G401 (cell line): ENCODE measurements at places on chromosomes 16 and 17.

GRCh38 chr16:54940279-54940604, 9.6 kb downstream of the IRX5 start:
- no peak for DNase-seq

DNA sequence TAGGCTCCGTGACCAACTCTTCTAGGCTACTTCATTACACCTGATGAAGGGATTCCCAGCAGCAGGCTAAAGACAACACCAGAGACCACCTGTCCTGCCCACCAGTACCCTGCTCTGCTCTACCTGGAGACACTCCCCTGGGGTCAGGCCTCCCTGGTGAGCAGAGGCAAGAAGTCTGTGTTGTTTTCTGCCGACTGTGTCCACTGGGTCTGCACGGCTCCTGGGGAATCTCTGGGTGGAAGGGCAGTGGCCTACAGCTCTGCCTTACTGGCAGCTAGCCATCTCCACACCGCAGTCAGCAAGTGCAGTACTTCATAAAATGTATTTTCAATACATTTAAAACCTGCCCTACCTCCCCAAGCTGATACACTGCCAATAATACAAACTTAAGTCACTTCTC, 6.8 kb downstream of the RSL1D1 start:
- no peak for DNase-seq

- DNase-seq: no peak
Observed at GRCh38 chr17:49966767-49967166, 2.2 kb upstream of the DLX4 start.

DNA sequence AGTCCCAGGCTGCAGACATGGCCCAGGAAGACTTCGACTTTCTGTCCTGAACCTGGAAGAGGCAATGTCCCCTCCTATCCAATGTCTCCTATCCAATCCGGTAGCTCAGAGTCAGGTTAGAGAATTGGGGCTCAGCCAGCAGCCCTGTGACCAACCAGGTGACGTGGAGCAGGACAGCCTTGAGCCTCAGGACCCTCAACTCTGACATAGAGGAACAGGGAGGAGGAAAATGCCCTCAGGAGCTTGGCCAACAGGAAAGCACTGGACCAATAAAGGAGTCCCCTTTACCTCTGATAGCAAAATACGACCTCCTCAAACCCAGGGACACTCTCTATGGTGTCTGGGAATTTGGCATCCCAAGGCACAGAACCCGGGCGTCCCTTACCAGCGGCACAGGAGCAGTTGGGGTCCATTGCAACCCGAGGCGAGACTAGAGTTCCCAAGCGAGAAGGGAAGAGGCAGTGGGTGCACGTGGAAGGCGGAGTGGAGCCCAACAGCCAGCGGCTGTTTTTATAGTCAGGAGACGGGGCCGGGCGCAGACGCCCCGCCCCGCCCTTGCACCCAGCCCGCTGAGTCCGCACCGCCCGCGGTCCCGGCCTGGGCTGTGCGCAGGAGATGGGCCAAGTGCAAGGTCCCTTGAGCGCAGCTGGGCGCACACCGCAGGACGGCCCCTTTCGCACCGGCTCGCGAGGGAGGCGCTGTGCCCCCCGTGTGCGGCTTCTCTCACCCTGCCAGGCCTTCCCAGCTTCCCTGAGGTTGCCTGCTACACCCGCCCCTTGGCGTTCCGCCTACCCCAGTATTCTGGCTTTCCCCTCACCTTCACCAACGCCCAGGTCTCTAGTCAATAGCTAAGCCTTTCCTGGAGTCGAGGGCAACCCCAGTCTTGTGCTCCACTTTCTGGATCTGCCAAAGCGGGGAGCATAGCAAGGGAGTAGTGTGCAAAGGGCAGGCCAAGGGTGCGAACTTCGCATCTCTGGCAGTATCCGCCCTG, at the start of gene MT1G:
TSS of gene MT1G (minus strand) at position 485 of the 991 bp plus-strand sequence. CDS start at position 413, 72 bp downstream.
- DNase-seq: no peak

GRCh38 chr17:40130352-40131042, 8.7 kb downstream of the MSL1 start:
- DNase-seq: no peak

DNA sequence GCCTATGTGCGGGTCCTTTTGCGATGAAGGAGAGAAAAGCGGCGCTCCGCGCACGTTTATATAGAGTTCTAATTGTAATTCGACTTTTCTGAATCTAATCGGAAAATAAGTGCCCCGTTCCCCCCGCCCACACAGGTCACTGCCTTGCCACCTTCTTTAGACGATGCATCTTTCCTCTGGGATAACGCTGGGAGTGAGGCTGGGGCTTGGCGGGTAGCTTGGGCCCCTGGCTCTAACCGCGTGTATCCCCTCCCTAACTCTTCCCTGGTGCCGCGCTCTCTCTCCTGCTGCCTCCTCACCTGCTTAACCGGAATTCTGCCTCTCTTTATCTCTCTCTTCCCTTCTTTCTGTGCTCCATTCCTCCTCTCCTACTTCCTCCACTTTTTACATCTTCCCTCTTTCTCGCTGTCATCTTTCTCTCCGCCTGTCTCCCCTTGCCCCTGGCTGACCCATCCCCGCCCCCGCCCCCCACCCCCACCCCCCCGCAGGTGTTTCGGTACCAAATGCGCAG, 2.6 kb downstream of the LHX1 start:
- peak; percentile 51 for DNase-seq

DNA sequence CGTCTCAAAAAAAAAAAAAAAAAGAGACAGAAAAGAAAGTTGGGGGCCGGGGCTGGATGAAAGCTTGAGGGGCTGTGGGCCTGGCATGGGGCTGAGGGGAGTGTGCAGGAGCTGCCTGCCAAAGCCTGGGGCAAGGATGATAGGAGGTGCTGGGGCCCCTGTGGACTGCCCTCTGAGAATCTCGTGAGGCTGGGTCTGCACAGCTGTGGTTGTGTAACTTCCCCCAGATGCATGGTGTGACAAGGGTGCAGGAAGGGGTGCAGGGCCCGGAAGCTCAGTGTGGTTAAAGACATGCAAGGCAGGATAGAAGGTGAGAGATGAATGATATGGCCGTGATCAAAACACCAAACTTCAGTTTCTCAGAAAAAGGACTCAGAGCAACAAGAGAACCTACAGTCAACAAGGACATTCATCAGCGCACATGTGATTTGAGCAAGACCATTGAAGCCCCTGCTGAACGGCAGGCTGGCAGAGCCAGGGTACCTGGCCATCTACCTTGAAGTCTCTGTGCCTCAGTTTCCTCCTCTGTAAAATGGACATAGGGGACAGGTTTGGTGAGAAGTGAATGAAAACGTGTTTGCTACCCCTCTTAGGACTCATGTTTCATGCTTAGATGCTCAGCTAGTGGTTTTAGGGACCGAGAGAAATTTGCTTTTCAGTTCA, 9.6 kb downstream of the IL32 start:
- no peak for DNase-seq

DNA sequence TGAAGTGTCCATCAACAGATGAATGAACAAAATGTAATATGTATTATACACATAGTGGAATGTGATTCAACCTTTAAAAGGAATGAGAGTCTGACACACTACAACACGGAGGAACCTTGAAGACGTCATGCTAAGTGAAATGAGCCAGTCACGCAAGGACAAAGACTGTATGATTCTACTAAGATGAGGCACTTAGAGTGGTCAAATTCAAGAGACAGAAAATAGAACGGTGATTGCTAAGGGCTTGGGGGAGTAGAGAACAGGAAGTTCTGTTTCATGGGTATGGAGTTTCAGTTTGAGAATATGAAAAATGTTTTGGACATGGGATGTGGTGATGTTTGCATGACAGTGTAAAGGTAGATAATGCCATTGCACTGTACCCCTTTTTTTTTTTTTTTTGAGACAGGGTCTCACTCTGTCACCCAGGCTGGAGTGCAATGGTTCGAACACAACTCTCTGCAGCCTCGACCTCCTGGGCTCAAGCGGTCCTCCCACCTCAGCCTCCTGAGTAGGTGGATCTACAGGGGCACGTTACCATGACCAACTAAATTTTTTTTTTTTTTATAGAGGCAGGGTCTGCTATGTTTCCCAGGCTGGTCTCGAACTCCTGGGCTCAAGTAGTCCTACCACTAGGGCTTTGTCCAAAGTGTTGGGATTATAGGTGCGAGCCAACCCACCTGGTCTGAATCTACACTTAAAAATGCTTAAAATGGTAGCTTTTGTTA, 2.9 kb upstream of the CCDC102A start:
- no peak for DNase-seq

DNA sequence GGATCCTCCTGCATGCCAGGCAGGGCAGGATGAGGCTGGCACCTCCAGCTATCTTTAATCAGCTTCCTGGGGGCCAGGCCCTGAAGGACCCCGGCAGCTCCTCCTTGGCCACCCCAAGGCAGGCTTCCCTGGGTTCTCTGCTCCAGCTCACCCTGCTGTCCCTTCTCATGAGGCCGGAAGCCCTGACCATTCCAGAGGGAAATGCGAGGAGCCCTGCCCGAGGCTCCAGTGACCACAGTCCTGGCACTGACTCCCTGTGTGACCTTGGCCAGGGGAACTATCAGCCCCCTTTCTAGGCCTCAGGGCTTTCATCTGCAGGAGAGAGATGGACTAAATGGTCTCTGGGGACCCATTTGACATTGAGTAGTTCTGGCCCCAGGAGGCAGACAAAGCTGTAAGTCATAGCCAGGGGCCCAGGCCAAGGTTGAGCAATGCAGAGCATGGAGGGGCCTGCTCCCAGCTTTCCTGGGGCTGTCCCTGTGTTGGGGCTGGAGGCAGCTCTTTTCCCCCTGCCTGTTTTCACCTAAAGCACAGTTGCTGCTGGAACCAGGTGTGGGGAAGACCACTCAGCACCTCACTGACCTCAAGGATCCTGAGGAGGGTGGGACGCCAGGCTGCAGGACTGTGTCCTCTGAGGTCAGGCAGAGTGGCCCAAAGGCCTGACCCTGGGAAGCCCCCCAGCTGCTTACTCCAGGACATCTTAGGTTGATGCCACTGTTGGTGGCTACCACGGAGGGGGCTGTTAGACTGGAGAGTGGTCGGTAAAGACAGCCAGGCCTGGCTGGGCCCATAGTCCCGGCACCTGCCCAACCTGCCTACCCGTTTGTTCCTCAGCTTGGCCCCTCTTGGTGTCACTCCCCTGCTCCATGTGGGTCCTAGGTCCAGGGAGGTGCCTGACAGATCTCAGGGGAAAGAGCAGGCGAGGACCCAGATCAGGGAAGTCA, 8.1 kb downstream of the KCNH6 start:
- no peak for DNase-seq

DNA sequence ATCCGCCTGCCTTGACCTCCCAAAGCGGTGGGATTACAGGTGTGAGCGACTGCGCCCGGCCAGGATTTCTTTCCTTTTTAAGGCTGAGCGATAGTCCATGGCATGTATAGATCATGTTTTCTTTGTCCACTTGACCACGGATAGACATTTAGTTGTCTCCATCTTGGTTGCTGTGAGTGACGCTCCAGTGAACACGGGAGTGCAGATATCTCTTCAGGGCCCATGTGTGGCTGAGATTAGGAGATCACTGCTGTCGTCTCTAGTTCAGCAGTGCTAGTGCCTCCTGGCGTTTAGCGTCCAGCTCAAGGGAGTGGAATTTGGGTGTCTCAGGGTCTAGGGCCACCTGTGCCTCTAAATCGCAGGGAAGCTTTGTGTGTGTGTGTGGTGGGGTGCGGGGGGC, 41.5 kb downstream of the ABCC1 start:
- DNase-seq: no peak

DNA sequence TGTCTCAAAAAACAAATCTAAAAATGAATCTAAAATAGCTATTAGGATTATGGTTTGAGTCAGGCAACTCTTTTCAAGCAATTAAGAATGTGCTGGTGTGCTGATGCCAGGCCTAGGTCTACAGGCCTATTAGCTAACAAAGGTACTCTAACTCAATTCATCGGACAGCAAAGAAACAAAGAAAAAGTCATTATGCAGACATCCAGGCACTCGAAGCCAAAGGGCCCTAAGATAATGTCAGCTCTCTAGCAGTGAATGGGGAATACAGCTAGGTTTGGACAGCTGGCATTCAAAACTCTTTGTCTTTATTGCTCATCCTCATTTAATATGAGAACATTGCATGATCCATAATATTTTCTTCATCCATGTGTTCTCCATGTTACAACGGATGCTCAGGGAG, 108.5 kb downstream of the TMEM114 start:
- DNase-seq: no peak

GRCh38 chr16:88992351-88993165, 15.6 kb upstream of the CBFA2T3 start:
- DNase-seq: no peak

- no peak for DNase-seq
Observed at GRCh38 chr16:50776037-50776436, 34.2 kb downstream of the CYLD start.

DNA sequence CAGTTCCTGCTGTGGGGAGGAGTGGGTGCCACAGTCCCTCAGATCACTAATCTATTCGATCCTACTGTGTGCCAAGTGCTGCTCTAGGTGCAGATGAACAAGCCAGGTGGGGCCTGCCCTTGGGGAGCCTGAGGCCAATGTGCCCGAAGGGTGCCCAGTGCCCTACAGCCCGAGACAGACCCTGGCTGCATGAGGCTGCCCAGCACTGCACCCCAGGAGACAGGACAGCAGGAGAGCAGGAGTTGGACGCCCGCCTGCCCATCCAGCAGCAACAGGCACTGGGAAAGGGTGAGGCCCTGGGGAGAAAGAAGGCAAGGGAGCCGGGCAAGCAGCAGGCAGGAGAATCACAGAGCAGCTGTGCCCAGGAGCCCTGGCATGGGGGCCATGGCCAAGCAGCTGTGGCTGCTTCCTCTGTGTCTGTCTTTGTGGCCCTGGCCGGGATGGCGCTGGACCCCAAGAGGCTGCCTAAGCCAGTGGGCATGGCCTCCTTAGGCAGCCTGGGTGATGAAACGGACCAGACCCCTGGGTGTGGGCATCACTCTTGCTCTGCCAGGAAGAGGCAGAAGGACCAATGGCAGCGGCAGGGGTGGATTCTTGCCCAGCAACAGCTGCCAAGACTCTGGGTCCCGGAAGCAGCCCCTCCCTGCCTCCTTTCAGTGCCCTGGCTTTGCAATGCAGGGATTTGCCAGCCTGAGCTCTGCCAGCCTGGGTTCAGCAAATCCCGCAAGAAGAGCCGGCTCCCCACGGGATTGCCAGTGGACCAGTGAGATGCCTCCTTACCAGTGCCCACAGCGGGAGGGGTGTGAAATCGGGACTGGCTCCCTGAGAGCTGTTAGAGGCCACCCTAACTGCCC, 179.6 kb upstream of the TNRC6C start:
- DNase-seq: peak; percentile 76

DNA sequence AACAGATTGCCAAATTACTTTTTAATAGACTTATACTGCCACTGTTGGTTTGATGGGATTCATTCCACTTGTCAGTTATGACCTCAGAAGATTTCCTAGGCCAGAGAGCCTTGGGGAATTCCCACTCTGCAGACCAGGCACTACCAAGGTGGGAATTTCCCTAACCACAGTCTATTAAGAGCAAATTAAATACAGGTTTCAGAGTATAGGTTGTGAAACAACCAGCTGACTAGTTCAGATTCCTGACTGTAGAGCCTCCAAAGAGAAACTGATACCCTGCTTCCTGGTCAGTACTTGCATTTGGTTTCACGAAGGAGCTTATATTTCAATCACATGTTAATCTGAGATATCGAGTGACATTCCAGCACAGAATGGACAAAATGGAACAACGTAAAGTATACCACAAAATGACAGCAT, 186.5 kb downstream of the STX8 start:
- no peak for DNase-seq

GRCh38 chr16:52837251-52837650, 215.4 kb downstream of the CHD9NB start:
- no peak for DNase-seq
